ENCODE measurements at places on chromosomes 1 and 21.

DNA sequence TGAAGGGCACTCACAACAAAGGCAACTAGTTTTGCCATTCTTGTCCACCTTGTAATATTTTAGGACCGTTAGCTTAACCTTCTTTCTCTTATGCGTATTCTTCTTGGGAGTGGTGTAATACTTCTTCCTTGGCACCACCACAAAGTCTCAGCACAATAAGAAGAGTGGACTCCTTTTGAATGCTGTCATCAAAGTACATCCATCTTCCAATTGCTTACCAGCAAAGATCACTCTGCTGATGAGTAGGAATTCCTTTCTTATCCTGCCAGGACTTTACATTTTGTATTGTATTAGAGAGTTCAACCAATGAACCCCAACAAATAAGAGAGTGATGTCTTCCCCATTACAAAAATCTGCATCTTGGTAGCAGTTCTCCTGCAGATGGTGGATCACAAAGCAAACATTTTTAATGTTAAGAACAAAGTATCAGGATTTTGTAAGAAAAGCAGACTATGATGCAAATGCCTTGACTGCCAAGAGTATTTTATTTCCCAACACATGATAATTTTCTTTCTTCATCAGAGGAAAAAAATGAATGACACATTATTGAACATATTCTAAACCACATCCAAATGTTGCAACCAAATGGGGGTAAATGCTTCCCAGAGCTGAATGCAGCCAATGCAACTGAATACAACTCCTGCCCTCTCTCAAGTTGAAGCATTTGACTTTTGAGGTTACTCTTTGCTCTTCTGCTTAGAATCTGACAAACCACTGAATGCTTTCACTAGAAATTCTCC, 5.1 kb upstream of the ARNT start:
- DNase-seq = no peak

DNA sequence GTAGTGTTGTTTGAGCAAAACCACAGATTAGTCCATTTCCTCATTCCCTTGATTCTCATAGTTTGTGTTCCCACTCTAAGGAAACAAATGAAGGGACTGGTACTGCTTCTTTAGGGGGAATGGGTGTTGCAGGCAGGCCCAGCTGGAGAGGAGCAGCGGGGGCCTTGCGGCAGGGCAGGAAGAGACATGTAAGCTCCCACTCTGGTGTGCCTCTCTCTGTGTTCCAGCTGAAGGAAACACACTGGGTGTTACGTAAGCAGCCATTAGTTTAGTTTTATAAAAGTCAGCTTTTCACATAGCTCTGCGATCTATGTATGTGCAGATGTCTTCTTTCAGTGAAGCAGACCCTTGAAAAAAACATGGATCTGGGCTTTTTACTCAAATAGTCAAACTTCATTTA, 99.5 kb downstream of the CACHD1 start:
- DNase-seq = no peak

DNA sequence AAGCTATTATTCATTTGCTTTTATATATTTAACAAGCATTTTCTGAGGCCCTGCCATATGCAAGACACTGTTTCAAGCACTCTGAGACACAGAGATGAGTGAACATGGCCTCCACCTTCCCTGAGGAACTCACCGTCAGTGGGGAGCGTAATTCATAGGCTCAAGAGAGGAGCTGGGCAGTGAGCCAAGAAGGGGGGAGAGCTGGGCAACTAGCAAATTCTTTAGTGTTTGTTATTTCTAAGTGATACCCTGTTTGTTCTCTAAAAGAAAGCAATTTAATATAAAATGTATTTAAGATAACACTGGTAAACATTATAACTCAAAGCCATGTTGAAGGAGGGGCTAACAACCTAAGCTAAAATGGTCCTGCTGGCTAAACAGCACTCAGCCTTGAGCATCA, 119.2 kb upstream of the NGF start:
- no peak for DNase-seq

GRCh38 chr1:53077599-53077965, 15.6 kb downstream of the PODN start:
- DNase-seq = no peak

DNA sequence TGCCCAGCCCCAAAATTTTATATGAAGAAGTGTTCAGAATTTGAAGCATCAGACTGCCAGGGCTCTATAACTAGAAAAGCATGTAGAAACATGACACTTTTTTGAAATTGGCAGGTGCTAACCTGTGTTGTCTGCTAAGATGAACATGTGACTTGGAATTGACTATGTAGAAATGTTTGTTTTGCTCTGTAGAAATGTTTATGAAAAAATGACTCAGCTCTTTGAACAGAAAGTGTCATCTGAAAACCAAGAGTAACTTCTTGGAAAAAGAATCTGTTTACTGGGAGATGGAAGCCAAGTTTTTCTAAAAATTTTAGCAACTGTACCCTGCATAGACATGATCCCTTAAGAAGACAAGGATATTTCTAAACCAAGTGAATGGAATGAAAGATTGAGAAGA, 59.2 kb downstream of the LHX9 start:
- peak; percentile 54 for DNase-seq

GRCh38 chr1:113654883-113655282, 104.4 kb downstream of the PHTF1 start:
- no peak for DNase-seq

GRCh38 chr1:162284206-162284955, 92.3 kb downstream of the SPATA46 start:
- no peak for DNase-seq

DNA sequence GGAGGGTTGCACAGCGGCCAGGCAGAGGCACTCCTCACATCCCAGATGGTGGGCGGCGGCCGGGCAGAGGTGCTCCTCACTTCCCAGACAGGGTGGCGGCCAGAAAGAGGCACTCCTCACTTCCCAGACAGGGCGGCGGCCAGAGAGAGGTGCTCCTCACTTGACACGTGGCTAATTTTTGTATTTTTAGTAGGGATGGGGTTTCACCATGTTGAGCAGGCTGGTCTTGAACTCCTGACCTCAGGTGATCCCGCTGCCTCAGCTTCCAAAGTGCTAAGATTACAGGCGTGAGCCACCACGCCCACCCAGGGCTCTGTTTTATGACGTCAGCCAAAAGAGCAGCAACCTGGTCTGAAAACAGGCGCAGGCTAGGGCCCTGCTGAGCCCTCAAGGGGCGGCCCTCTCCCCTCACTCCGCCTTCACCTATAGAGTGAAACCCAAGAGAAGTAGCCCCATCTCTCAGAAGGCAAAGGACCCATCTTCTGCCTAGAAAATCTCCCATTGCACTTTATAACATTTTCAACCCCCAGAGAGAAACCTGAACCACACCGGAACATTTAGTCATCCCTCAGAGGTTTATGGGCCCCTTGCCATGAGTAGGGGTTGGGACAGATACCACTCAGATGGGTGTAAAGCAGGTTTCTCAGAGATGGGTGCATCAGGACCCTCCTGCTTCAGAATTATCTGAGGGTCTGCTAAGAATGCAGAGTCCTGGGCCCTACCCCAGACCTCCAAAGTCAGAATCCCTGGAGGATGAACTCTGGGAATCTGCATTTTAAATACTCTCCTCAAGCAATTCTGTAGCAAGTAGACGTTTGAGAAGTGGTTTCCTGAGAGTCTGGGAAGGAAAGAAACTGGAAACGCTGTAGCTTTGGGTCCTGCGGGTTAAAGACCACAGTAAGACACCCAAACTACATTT, 40.8 kb downstream of the CDK18 start:
- DNase-seq = no peak

GRCh38 chr1:175178056-175178455, 14.5 kb downstream of the KIAA0040 start:
- peak; percentile 15 for DNase-seq

- DNase-seq = no peak
Observed at GRCh38 chr1:184567637-184568036, 180.8 kb downstream of the C1orf21 start.

GRCh38 chr21:35699361-35699760, 361.0 kb downstream of the SETD4 start:
- DNase-seq = no peak
